ENCODE measurements at places on chromosomes 7 and 10.

GRCh38 chr7:41582116-41582515 is 120.8 kb downstream of the INHBA start:
- no peak for DNase-seq

- no peak for DNase-seq
Observed at GRCh38 chr10:59688921-59689351, 20.7 kb downstream of the SLC16A9 start.

DNA sequence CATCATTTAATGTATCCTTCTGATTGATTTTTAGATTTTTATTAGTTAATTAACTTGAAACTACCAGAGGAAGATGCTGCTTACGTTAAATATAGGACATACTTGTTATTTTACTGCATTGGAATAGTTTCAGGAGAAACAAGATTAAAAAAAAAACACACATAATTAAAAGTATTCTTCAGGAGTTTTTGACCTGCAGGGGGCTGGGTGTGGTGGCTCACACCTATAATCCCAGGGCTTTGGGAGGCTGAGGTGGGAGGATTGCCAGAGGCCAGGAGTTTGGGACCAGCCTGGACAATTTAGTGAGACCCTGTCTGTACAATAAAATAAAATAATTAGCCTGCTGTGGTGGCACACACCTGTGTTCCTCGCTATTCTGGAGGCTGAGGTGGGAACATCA is 10.7 kb downstream of the CBLL1 start:
- no peak for DNase-seq

DNA sequence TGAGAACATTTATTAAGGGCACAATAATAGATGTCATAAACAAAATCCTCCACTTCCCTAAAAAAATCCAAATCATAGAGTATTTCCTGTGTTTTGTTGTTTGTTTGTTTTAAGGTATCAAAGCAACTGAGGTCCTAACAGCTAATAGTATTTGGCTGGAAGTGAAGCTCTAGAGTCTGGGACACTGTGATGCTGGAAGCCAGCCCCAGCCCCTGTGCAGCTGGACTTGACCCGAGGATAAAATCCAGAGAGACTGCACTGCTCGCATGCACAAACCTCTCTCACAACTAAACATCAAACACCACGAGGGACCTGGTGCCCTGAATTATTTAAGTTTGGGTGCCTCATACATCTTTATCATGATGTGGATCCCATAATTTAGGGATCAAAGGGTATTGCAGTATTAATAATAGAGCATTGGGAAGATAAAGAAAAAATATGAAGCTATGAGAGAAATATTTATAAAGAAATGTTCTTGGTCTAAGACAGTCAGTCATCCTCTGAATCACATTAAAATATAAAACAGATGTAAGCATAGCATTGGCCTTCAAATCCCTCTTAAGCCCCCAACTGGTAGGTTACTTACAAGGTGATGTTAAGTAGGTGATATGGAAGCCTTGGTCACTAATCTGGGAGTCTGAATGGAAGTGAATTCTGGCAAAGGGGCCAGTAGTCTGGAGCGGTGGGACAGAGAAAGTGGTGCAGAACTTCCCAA is 44.4 kb downstream of the CUBN start:
- no peak for DNase-seq

DNA sequence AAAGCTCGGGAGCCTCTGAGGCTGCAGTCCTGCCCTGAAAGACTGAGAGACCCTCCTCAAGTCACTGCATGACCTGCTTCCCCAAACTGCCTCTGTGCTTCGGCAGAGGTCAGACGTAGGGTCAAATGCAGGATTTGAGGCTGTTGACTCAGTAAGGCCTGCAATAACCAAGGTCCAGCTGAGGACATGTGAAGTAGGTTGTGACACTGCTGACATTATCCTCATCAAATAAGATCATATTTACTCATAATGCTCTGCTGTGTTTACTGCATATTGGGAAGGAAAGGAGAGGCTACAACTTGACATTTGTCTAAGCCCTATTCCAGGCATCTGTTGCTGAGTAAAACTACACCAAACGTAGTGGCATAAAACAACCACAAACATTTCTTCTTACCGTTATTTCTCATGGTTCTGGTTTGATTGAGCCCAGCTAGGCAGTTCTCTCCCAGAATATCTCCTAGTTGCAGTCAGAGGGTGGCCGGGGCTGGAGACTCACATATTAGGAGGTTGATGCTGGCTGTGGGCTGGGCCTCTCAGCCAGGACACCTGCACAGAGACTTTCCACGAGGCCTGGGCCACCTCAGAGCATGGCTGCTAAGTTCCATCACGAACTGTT is 122.1 kb upstream of the STK17A start:
- no peak for DNase-seq

DNA sequence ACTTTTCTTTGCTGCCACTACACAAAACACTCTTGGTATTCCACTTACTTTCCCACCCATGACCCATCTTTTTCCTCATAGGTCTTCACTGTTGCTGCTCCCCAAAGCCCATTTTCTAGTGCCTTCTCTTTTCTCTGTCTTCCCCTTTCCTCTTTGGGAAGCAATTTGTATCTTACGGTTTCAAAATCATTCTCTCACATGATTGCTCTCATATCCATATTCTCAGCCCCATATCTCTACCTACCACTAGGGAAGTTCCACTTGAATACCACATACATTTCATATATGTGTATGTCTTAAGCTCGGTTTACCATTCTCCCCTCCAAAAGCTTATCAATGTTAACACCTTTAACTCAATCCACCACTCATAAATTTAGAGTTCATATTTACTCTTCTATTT is 3.2 kb upstream of the UBE2D1 start:
- DNase-seq = no peak

GRCh38 chr10:124020981-124021815 is 72.2 kb downstream of the CHST15 start:
- DNase-seq = no peak

- no peak for DNase-seq
Observed at GRCh38 chr10:63636812-63637211, 115.6 kb downstream of the REEP3 start.

DNA sequence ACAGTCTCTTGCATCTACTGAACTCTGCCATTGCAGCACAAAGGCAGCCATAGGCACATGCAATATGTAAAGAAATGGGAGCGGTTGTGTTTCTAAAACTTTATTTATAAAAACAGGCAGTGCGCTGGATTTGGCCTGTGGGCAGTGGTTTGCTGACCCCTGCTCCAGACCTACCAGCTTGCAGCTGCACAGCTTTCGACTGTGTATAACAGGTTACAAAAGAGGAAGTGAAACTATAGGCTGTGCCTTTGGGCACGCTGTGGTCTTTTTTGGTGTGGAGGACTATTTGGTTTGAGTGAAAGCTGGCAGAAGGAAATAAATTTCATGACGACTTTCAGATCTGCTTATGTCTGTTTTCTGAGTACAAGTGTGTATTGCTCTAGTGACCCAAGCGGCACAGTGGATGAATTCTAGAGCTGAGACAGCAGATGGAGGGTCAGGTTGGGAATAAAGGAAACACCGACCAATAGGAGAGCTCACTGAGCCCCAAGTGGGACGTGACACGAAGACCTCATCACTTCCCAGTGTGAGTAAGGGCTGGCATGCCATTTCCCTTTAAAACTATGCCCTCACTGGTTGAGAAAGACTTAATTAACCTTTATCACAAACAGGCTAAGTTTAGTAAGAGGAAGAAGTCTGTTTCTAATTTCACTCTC is 152.7 kb downstream of the ANK3 start:
- no peak for DNase-seq

DNA sequence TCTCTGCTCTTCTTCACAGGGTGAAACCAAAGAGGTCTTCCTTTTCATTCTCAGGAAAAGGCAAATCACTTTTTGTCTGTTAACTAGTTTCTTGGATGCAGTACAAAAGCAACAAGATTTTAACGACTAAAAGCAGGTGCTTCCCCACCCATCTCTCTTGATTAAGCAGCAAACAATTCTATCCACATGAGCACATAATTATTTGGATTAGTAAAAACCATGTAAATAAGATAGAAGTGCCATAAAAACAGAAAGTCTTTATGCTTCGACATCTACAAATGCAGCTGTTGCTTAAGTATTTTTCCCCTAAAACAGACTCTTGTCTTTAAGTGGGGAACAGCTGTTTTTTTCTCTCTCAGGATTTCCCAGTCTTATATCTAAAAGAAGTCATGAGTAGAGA is 37.4 kb downstream of the USP54 start:
- no peak for DNase-seq
